ENCODE measurements at places on chromosomes 4 and X. TPM values are rescaled to one million over a fixed set of nuclear protein-coding genes. Genes with fewer than 3 reads are reported as not detected.

- no peak for DNase-seq
Observed at GRCh38 chr4:41644915-41645295, 103.6 kb downstream of the PHOX2B start.

DNA sequence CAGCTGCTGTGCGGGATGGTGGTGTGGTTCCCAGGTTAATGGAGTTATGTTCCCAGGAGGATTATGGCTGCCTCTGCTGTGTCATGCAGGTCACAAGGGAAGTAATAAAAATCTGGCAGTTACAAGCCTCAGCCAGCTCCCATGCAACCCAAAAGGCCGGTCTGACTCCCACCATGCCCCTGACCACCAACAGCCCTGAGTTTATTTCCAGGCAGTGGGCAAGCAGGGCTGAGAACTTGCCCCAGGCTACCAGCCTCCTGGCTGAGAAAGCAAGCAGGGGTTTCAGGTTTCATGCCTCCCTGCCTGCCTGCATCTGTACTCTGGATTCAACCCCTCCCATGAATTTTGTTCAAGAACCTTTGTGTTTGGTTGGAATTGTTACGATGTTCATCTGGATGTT, 732.7 kb upstream of the POU3F4 start:
- DNase-seq = no peak

DNA sequence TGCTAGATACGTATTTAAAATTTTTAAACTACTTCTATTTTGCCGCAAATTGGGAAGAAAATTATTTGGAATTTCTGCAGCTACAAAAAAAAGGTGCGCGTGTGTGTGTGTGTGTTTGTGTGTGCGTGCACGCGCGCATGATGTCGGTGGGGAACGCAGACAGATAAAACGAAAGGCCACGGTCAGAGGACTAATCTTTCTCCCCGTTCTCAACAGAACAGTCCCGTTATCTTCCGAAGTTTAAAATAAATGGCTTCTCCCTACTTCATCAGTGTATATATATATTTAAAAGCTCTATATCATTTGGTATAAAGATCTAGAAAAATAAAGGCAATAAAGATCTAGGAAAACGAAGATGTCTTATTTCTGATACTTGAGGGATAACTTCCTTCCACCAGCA, 1.5 kb downstream of the MGARP start:
- no peak for DNase-seq

DNA sequence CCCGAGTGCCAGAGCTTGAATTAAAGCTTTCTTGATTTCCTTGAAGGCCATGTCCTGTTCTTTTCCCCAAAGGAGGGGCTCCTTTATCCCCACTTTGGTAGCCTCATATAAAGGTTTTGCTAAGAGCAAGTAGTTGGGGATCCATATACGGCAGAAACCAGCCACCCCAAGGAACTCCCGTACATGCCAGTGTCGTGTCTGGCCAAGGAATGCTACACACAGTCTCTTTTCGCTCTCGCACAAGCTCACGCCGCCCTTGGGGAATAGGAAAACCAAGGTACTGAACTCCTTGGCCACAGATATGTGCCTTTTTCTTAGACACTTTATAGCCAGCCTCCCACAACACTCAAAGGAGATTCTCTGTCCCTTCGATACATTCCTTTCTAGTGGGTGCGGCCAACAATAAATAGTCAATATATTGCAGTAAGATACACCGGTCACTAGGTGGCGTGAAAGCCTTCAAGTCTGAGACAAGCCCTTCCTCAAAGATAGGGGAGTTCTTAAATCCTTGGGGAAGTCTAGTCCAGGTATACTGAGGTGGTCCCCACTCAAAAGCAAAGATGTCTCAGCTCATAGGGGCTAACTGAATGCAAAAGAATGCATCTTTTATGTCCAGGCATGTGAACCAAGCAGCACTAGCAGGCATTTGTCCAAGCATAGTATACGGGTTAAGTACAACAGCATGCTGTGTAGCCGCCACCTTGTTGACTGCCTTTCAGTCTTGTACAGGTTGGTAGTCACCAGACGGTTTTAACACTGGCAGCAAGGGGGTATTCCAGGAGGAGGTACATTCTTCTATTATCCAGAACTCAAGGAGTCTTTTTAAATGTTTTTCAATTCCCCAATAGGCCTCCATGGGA, 57.8 kb upstream of the XAGE1B start:
- DNase-seq = peak; percentile 1

- no peak for DNase-seq
Observed at GRCh38 chr4:165208741-165209388, 1.5 kb downstream of the KLHL2 start.

- DNase-seq = no peak
Observed at GRCh38 chrX:18537524-18537923, 112.1 kb downstream of the CDKL5 start.

GRCh38 chr4:89212666-89213381, 94.8 kb downstream of the GPRIN3 start:
- no peak for DNase-seq

DNA sequence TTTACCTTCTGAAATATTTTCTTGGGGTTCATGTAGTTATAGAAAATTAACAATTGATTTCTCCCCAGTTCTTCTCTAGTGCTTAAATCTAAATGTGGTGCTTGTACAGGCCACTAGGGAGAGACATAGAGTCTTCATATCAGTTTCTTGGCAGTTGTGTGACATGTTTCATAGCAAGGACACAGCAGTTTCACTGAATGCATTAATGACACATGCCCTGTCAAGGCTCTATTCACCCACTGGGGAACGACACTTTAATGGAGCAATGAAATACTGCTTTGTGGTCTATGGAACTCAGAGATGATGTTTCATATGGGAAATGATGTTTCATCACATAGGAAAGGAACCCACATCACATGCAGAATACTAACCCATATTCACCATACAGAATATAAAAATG, 2.8 kb downstream of the VEGFC start:
- peak; percentile 78 for DNase-seq

- DNase-seq = no peak
Observed at GRCh38 chr4:163107754-163108153, 58.9 kb downstream of the NAF1 start.

DNA sequence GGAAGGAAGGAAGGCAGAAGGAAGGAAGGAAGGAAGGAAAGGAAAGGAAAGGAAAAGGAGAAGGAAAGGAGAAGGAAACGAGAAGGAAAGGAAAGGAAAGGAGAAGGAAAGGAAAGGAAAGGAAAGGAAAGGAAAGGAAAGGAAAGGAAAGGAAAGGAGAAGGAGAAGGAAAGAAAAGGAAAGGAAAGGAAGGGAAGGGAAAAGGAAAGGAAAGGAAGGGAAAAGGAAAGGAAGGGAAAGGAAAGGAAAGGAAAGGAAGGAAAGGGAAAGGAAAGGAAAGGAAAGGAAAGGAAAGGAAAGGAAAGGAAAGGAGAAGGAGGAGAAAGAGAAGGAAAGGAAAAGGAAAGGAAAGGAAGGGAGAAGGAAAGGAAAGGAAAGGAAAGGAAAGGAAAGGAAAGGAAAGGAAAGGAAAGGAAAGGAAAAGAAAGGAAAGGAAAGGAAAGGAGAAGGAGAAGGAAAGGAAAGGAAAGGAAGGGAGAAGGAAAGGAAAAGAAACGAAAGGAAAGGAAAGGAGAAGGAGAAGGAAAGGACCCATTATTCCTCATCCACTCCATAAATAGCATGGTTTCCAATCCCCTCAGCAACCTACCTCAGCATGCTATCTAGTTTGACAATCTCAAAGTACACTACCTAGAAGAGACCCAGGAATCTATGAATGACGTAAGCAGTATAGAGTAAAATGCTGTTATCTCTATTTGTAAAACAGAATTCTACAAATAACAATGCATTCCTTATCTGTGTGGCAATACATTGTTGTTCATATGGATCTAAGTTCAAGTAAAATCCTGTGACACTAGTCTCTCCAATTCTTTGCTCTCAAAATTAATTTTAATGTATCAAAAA, 209.7 kb downstream of the LRBA start:
- no peak for DNase-seq

GRCh38 chr4:82864336-82864979, 26.5 kb downstream of the SEC31A start:
- DNase-seq = no peak

- no peak for DNase-seq
Observed at GRCh38 chr4:10629394-10629793, 55.2 kb downstream of the CLNK start.

GRCh38 chr4:21699446-21699845, 249.1 kb downstream of the KCNIP4 start:
- DNase-seq = no peak

- DNase-seq = peak; percentile 15
Observed at GRCh38 chrX:134520860-134521390, 61.0 kb downstream of the HPRT1 start.

DNA sequence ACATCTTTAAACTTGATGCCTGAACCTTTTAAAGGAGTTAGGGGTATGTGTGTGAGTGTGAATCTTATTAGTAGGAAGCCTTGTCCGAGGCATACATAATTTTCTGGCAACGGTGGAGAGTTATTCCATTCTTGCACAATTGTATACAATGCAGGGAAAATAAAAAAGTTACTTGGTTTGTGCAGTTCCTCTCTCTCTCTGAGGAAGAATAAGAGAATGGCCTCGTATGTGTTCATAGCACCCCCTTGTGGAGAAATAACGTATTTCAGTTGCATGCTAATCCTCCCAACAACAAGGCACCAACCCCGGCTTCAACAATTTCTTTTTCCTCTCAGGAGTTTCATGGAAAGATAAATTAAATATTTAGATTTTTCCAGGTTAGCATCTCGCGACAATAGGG, 33.7 kb upstream of the FGF13 start:
- DNase-seq = peak; percentile 28

The SSX2 gene
- not detected for total RNA-seq

The RHOXF2 gene
- total RNA-seq = not detected

The PGM2 gene
- total RNA-seq = 35.5 TPM

The SAGE1 gene
- not detected for total RNA-seq

The PLAC8 gene
- total RNA-seq = 10.5 TPM

The FGF2 gene
- 11.1 TPM for total RNA-seq

The TMEM154 gene
- total RNA-seq = 15.0 TPM

The RPL39 gene
- total RNA-seq = 2,477 TPM

The RAPGEF2 gene
- total RNA-seq = 49.3 TPM
